ENCODE measurements at places on chromosomes 1 and 21. TPM values are rescaled to one million over a fixed set of nuclear protein-coding genes. Genes with fewer than 3 reads are reported as not detected.

The FLG2 gene
- total RNA-seq, result not detected

The VSIG8 gene
- total RNA-seq, result 0.17 TPM

The SPRR1A gene
- total RNA-seq, result not detected

The AKT3 gene
- total RNA-seq, result 31.4 TPM

The RHOU gene
- 0.99 TPM for total RNA-seq

The SLAMF9 gene
- total RNA-seq, result not detected

The ARHGAP30 gene
- total RNA-seq, result not detected

The GJB3 gene
- total RNA-seq, result not detected

The BTBD8 gene
- 6.7 TPM for total RNA-seq

The LRRC38 gene
- total RNA-seq, result not detected
